ENCODE measurements at places on chromosomes 6 and 20. TPM values are rescaled to one million over a fixed set of nuclear protein-coding genes. Genes with fewer than 3 reads are reported as not detected.

DNA sequence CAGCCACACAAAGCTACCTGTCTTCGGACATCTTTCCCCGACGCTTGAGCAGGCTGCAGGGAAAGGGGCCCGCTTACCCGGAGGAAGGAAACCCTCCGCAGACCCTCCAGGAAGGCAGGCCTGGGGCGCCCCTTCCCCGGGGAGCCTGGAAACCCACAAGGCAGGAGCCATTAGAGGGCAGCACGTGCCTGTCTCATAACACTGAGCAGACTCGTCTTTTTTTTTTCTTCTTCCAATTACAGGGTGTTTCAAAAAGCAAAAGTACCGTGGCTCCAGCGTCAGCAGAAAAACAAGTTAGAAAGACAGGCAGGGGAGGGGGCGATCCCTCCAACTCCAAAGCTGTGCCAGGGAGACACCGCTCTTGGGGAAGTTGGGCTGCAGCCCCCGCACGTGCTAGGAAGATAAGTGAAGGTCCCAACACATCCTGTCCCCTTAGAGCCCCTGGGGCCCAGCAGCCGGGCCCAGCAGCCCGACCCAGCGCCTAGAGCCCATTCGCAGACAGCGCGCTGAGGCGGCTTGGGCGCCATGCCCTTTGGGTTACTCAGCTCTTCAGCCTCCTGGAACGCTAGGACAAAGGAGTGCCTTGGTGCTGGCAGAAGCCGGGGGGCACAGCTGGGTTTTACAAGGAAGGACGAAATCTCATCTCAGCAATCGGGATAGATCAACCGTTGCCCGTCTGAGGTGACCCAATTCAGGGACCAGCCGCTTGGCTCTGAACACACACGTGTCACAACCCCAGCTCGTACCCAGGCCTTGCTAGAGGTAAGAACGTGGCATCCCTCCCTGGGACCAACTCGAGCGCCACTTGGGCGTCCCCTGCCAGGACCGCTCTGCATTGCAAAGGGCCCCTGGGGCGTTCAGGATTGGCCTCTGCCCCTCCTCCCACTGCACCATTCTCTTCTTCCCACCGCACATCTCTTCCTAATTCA lies 136.3 kb downstream of the LY86 start:
- H3K36me3 ChIP-seq: no peaks in the 10 kb centered on the region
- H3K4me1 ChIP-seq: peaks cover 5% of the 10 kb centered on the region
- DNase-seq: peak; percentile 76
- no peaks in the 10 kb centered on the region for H3K27me3 ChIP-seq

GRCh38 chr6:166237617-166238016 lies 70.0 kb upstream of the TBXT start:
- H3K27me3 ChIP-seq: peaks cover 20% of the 10 kb centered on the region
- no peaks in the 10 kb centered on the region for H3K4me1 ChIP-seq
- no peak overlapping the region for H3K4me3 ChIP-seq
- DNase-seq: no peak
- no peaks in the 10 kb centered on the region for H3K36me3 ChIP-seq

- peaks cover 8% of the 10 kb centered on the region for H3K4me1 ChIP-seq
- H3K27me3 ChIP-seq: no peaks in the 10 kb centered on the region
Observed at GRCh38 chr6:113758826-113759574, 98.1 kb upstream of the MARCKS start.

DNA sequence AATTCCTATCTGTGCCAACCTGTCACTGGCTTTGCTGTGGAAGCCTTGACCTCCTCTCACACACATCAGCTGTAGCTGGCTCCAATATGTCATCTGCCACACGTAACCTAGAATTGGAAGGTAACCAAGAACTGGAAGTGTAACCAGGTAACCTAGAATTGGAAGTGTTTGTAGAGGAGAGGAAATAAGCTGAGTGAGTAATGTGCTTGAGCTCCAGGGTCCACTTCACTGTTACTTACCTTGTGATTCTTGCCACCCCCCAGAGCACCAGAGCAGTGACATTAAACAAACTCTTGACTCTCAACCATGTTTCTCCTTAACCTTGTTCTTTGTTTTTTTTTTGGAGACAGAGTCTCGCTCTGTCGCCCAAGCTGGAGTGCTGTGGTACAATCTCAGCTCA lies 350.5 kb downstream of the NRN1 start:
- no peak overlapping the region for H3K27ac ChIP-seq
- DNase-seq: no peak
- no peak overlapping the region for H3K4me3 ChIP-seq
- H3K4me1 ChIP-seq: peaks cover 5% of the 10 kb centered on the region

GRCh38 chr6:22904431-22904830 lies 335.1 kb downstream of the HDGFL1 start:
- peak; percentile 42 for DNase-seq
- no peak overlapping the region for H3K4me3 ChIP-seq
- no peaks in the 10 kb centered on the region for H3K36me3 ChIP-seq

HDGFL1 gene
- total RNA-seq: not detected

GRCh38 chr6:163960128-163960527 lies 545.6 kb downstream of the QKI start:
- H3K27ac ChIP-seq: no peak overlapping the region
- H3K4me1 ChIP-seq: peaks cover 5% of the 10 kb centered on the region
- DNase-seq: no peak
- H3K4me3 ChIP-seq: no peak overlapping the region

TPBG gene
- 20.0 TPM for total RNA-seq

- H3K4me1 ChIP-seq: peaks cover 5% of the 10 kb centered on the region
- no peaks in the 10 kb centered on the region for H3K36me3 ChIP-seq
- DNase-seq: no peak
- H3K27ac ChIP-seq: no peak overlapping the region
Observed at GRCh38 chr20:58407966-58408557, 19.0 kb downstream of the VAPB start.
